ENCODE measurements at places on chromosomes 7 and 10. TPM values are rescaled to one million over a fixed set of nuclear protein-coding genes. Genes with fewer than 3 reads are reported as not detected.

DNA sequence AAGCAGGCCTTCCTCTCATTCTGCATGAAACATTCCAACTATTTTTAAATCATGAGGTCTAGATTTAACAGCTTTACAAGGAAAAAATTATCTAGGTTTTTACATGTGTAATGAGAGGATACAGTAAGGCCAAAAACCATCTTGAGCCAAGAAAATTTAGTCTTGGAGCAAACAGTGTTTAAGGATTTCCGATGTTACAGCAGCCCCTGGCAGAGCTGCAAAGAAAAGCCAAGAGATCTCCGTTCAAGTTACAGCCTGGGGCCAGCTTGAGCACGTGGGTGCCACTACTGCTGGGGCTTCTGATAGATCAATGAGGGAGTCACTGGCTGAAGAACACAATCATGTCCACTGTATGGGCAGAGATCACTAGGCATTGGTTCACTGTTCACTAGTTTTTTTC is 156.2 kb downstream of the EVX1 start:
- no peak for DNase-seq

DNA sequence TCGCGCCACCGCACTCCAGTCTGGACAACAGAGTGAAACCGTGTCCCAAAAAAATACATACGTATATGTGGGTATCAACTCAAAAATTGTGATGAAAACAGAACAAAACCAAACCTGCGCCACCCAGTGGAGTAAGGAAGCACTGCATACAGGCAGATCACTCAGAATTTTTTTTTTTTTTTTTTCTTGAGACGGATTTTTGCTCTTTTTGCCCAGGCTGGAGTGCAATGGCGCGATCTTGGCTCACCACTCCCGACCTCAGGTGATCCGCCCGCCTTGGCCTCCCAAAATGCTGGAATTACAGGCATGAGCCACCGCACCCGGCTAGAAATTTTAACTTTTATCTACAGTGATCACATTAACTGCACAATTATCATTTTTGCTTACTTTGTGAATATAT is 9.1 kb upstream of the TMEM236 start:
- peak; percentile 66 for DNase-seq

DNA sequence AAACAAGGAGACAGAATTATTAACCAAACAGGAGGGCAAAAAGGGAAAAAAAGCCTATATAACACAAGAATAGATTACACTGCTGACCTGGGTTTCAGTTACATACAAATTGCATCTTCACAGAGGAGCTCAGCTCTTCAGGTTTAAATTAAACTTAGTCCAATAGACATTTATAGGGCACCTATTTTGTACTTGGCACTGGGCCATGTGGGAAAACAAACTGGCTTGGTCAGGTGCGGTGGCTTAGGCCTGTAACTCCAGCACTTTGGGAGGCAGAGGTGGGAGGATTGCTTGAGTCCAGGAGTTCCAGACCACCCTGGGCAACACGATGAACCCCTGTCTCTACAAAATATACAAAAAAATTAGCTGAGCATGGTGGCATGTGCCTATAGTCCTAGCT is 62.3 kb upstream of the CCDC6 start:
- DNase-seq, result no peak

Gene CHAT
- not detected for total RNA-seq

Gene INHBA
- total RNA-seq, result 0.94 TPM

Measured in GM23338 (cell line).